B cell (primary cell): ENCODE measurements at places on chromosomes 7 and 10. TPM values are rescaled to one million over a fixed set of nuclear protein-coding genes. Genes with fewer than 3 reads are reported as not detected.

MUC3A gene
- not detected in 2 replicates for total RNA-seq

ANKRD30A gene
- total RNA-seq: not detected in 2 replicates

WAPL gene
- 42.8 and 42.9 TPM in 2 replicates for total RNA-seq

CALN1 gene
- not detected in 2 replicates for total RNA-seq

EPDR1 gene
- total RNA-seq: not detected in 2 replicates
